Gastrocnemius medialis (tissue), 4 donors: ENCODE measurements at places on chromosomes 16 and 17.

GRCh38 chr17:44636562-44636961 lies 19.7 kb upstream of the MEIOC start:
- DNase-seq: no peak

DNA sequence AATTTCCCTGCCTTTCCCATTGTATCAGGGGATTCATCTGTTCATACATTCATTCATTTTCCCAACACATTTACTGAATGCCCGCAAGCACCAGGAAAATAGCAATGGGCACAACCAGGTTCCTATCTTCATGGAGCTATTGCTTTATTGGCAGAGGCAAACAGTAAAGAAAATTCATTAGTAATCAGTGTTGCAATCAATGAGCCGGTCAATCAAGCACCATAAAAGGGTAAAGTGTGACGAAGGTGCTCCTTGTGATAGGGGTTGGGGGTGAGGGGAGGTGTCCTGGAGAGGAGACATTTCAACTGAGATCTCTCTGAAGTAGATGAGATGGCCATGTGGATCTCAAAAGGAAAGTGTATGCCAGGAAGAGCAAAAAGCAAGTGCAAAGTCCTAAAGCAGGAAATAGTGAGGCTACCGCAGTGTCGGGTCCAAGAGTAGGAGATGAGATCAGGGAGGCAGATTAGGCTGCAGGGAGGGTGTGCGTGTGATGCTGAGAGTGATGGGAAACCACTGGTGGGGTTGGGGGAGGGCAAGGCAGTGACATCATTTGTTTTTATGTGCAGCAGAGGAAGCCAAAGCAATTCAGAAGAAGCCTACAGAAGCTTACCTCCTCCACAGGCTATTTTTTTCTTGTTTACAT lies 28.4 kb downstream of the CDH13 start:
- DNase-seq: no peak

- DNase-seq: no peak
Observed at GRCh38 chr16:27539120-27539519, 10.6 kb downstream of the GTF3C1 start.

DNA sequence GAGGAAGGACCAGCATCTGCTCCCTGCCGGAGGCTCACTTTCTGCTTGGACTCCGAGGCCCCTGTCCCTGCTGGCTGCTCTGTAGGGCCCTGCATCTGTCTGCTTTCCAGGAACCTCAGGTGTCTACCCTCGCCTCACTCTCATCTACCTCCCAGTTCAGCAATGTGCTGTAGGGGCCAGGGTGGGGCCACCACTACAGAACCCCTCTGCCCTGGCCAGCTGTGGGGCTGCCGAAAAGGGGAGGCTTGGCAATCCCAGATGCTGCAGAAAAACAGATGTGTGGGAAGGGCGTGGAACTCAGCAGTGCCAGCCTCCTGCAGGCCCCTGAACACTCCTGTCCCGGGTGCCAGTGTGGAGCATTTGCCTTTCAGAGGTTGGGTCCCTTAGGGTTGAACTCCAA lies 80.1 kb upstream of the ZNF469 start:
- DNase-seq: no peak

DNA sequence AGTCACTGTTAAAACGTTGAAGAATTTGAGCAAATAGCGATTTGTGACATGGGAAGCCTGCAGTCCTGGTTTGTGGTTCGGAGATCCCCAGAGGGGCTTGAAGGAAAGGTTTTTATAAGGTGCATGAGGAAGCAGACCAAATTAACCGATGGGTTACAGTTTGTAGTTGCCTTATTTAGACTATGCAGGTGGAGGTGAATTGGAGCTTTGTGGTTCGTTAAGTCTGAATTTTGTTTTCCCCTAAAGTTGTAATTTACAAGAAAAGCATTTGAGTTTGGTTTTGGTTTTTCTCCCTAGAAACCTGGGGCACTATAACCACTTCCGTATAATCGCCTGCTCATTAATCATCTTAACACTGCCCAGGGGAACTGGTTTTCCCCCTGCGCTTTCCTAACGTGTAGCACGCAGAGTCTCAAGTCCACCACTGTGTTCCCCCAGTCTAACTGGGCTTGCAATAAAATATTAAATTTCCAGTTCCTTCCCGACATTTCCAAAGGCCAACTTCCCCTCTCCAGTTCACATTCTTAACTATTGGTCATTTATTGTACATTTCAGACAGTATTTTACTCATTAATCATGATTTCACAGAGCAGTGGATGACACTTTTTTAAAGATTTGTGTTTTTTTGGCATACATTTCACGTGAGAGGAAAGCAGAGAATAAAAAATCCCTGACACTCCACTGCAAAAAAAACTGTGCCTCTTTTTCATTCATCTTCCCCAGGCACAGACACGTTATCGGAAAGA lies 932 bp downstream of the ZNF267 start:
- DNase-seq: no peak

- DNase-seq: peak; percentile 83
Observed at GRCh38 chr17:57442914-57443571, 186.7 kb downstream of the MSI2 start.

GRCh38 chr17:50820651-50821050 lies 14.7 kb upstream of the WFIKKN2 start:
- DNase-seq: no peak

DNA sequence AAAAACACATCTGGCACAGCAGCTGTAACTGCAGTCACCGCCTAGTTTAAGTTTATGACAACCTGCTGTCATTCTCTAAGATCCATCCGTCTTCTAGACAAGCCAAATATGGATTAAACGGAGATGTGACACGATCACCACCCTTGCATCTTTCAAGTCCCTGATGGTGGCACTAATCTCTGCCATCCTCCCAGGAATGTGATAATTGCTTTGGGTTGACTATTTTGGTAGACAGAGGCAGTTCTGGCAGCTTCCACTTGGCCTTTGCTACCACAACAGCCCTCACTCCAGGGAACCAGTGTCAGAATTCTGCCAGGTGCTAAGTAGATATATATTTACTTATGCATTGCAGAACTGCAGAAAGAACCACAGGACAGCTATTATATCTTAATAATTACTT lies 81.3 kb downstream of the ADCY9 start:
- DNase-seq: no peak

GRCh38 chr16:50731130-50731988 lies 10.5 kb upstream of the CYLD start:
- DNase-seq: no peak

- DNase-seq: no peak
Observed at GRCh38 chr17:42676424-42677011, at the start of gene PLEKHH3. Gene PLEKHH3, minus strand, starts transcription at chr17:42676994. Its CDS starts 431 bp downstream, at chr17:42676563.

GRCh38 chr17:1916316-1916715 lies 86.5 kb downstream of the RPA1 start:
- no peak for DNase-seq

- DNase-seq: no peak
Observed at GRCh38 chr16:55179852-55180585, 144.0 kb upstream of the IRX6 start.

- no peak for DNase-seq
Observed at GRCh38 chr16:31480851-31481536, 1.9 kb upstream of the SLC5A2 start.

- DNase-seq: peak; percentile 31
Observed at GRCh38 chr16:15704545-15704987, 54.5 kb downstream of the NDE1 start.

DNA sequence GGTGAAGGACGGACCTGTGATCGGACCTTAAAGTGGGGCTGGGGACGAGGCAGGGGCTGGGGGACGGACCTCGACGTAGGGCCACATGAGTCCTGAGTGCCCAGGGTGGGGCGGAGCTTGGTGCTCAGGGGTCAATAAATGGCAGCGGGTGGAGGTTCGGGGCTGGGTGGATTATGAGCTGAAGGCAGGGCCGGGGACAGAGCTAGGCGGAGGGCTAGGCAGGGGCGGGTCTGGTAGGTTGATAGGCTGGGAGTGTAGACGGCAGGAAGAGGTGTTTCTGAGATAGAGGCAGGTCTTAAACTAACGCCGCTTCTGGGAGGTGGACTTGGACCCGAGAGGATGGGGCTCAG lies 733 bp downstream of the CHRNB1 start:
- no peak for DNase-seq
